ENCODE measurements at places on chromosomes 11 and 22.

GRCh38 chr11:131859538-131860210, 489.3 kb downstream of the NTM start:
- DNase-seq: no peak

GRCh38 chr22:24023204-24023789, 12.2 kb downstream of the CABIN1 start:
- no peak for DNase-seq

- DNase-seq: no peak
Observed at GRCh38 chr11:104967534-104968354, 630 bp downstream of the CASP4 start.

- no peak for DNase-seq
Observed at GRCh38 chr11:65047581-65048422, 6.8 kb downstream of the SAC3D1 start.
